ENCODE measurements at places on chromosomes 5 and 9.

GRCh38 chr9:97506787-97507186 lies 5.3 kb downstream of the TMOD1 start:
- DNase-seq: no peak

GRCh38 chr9:137415451-137415850 lies 7.5 kb downstream of the EXD3 start:
- no peak for DNase-seq

- no peak for DNase-seq
Observed at GRCh38 chr9:83238871-83239640, 176.1 kb upstream of the RASEF start.

- no peak for DNase-seq
Observed at GRCh38 chr5:10576790-10577189, 12.9 kb downstream of the ANKRD33B start.

- no peak for DNase-seq
Observed at GRCh38 chr9:96395964-96396363, 12.5 kb upstream of the SLC35D2 start.

- no peak for DNase-seq
Observed at GRCh38 chr9:109477258-109478050, 20.7 kb downstream of the PTPN3 start.

DNA sequence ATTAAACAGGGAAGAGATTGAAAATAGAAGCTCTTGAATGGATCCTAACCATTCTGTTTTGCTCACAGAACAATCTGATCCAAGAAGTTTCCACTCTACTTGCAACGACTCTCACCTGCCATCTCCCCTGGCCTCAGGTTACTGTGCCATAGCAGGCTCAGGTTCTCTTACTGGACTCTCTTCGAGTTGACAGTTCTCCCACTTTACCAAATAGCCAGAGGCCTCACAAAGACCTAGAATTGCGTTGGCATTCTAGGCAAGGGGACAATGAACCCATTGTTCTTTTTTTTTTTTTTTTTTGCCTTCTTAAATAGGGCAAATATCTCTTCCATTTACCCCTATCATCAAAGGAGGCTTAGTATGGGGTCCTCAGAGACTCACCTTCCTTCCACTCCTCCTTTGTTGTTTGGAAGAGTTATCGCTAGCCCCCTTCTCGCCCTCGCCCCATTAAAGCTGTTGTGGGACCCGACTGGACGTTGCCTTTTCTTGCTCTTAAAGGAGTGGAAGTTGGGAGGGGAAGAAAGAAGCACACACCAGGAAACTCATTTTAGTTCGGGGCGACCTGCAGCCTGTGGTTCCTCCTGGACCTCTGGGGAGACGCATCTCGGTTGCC lies 688 bp upstream of the PLPPR1 start:
- DNase-seq: no peak

GRCh38 chr9:137297966-137298365 lies 4.1 kb downstream of the NRARP start:
- no peak for DNase-seq

Measured in stimulated activated CD4-positive, alpha-beta T cell treated with anti-CD3 and anti-CD28 coated beads, TNF-alpha, amount 100 ng/mL, for 1 hour (primary cell).